GM12891 (cell line): ENCODE measurements at places on chromosomes 16 and 17.

- no peak for DNase-seq
These were observed 42.5 kb downstream of the ARHGAP17 start for GRCh38 chr16:24972608-24973220.

DNA sequence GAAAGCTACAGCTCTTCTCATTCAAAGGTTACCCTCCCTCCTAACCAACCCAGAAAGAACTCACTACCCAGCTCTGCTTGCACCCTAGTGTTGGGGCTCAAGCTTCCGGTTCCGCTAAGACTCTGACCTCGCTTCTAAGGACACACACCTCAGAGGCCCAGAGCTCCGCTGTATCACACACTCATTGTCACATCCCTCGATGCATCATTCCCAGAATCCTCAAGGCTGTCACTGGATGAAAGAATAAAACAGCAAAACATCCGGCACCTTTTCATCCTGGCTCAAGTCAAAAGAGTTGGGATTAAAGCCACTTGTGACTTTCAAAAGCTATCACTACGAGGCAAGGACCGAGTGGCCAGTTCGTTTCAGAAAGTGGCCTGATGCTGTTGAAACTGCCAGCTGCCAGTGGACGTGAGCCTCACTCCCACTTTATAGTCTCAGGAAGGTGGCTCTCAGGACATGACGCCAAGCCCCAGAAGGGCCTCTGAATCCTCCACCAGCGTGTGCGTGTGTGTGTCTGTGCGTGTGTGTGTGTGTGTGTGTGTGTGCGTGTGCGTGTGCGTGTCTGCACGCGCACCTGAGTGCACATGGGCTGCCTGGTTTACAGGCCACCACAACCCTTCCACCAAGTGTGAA, 29.0 kb downstream of the ZFHX3 start:
- no peak for DNase-seq

DNA sequence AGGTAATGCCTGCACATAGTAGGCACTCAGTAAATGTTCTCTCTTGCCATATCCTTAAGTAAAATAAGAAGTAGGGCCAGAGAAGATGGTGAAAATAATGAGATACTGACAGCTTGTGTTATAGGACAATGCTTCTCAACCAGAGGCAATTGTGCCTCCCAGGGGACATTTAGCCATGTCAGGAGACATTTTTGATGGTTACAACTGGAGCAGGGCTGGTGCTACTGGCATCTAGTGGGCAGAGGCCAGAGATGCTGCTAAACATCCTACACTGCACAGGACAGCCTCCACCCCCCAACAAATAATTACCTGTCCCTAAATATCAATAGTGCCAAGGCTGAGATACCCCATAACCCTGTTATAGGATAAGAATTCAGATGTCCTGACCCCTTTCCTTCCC, 1.7 kb downstream of the RAD51D start:
- DNase-seq: no peak

- no peak for DNase-seq
These were observed 29.0 kb downstream of the RBBP6 start for GRCh38 chr16:24568392-24568791.

DNA sequence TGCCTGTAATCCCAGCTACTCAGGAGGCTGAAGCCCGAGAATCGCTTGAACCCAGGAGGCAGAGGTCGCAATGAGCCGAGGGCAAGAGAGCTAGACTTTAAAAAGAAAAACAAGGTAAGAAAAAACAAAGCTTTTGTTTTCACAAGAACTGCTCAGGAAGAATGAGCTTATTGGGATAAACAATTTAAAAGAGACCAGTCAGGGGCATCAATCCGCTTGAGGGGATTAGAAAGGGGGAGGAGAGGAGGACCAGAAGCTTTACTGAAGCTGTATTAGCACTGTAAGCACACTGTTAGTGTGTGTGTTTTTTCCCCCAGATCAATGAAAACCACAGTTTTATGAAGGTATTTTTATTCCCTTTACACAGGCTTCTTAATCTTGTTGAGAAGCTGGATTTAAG, 8.8 kb downstream of the TMEM170A start:
- no peak for DNase-seq

DNA sequence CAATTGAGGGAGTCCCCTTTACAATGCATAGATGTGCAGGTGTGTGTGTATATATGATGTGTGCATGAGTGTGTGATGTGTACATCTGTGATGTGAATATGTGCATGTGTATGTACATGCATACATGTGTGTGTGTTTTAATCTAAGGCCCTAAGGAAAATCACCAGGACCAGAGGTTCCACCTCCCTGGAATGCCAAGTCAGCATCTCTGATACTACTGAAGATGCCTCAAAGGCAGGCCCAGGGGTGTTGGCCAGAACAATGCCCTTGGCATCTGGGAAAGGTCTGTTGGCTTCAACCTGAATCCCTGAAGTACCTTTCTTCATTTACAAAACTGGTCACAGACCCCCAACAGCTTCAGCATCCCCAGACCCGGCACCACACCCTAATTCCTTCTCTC, 129.5 kb downstream of the CDYL2 start:
- DNase-seq: no peak

GRCh38 chr17:68185820-68186219, 62.0 kb upstream of the AMZ2 start:
- DNase-seq: no peak

DNA sequence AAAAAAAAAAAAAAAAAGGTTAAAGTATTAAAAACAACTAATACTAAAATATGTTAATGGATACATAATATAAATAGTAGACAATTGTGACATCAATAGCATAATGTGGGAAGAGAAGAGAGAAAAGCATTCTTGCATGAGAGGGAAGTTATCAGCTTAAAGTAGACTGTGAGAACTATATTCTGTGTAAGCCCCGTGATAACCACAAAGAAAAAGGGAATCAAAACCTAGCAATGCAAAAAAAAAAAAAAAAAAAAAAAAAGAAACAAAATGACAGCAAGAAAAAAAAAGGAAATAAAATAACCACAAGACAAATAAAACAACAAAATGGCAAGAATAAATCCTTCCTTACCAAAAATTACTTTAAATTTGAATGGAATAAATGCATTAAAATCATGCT, 39.8 kb upstream of the MYLK3 start:
- no peak for DNase-seq

GRCh38 chr17:61786088-61786487, 77.2 kb downstream of the BRIP1 start:
- no peak for DNase-seq

DNA sequence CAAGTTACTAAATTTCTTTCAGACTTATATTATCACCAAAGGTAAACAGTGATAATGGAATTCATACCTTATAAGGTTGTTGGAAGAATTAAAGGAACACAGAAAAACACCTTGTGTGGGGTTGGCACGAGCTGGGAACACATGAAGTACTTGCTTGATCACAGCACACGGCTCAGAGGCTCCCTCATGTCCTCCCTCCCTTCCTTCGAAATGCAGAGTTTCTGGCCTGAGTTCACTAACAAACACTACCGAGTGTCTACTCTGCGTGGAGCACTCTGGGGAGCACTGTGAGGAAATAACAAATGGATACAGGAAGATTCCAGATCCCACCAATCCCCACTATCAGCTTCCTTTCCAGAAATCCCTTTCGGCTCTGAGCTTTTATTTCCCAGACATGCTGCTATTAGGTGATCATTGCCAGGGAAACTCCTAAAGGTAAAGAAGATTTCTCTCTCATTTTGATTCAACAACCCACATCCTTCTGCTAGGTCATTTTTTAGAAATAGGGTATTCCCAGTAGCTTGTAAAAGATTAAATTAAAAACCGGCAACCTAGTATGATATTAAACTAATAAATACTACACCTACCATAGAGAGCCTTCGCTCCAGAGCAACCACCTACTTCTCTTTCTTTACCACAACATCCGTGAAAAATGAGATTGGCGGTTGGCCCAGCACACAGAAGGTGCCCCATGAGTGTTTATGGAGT, 6.1 kb upstream of the HNF1B start:
- DNase-seq: no peak

GRCh38 chr17:78708510-78708973, 73.5 kb downstream of the CYTH1 start:
- DNase-seq: no peak

DNA sequence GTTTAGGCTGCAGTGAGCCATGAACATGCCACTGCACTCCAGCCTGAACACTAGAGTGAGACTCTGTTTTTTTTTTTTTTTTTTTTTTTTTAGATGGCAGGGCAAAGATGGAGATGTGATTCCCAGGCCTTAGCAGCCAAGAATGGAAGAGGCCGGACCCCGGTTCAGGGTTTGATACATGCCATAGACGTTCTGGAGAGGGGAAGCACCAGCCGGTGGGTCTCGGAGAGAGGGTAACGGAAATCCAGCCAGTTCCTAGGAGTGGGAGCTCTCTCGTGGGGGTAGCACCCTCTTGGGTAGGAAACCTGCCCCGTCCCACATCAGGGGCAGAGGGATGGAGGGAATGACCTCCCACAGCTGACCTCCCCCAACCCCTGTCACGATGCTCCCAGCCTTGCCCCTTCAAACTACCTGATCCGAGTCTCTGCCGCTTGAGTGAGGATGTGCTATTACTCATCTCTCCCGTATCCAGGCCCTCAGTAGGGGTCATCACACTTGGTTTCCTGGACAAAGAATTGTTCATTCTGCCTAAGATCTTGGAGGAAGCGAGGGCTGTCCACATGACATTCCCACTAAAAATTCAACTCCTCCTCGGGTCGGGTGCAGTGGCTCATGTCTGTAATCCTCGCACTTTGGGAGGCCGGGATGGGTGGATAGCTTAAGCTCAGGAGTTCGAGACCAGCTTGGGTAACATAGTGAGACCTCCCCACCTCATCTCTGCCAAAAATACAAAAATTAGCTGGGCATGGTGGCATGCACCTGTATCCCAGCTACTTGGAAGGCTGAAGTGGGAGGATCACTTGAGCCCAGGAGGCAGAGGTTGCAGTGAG, 47.3 kb downstream of the MIS12 start:
- no peak for DNase-seq

- no peak for DNase-seq
These were observed 16.6 kb downstream of the LDHD start for GRCh38 chr16:75099738-75100602.

GRCh38 chr17:61647047-61647446, 56.0 kb upstream of the NACA2 start:
- no peak for DNase-seq

DNA sequence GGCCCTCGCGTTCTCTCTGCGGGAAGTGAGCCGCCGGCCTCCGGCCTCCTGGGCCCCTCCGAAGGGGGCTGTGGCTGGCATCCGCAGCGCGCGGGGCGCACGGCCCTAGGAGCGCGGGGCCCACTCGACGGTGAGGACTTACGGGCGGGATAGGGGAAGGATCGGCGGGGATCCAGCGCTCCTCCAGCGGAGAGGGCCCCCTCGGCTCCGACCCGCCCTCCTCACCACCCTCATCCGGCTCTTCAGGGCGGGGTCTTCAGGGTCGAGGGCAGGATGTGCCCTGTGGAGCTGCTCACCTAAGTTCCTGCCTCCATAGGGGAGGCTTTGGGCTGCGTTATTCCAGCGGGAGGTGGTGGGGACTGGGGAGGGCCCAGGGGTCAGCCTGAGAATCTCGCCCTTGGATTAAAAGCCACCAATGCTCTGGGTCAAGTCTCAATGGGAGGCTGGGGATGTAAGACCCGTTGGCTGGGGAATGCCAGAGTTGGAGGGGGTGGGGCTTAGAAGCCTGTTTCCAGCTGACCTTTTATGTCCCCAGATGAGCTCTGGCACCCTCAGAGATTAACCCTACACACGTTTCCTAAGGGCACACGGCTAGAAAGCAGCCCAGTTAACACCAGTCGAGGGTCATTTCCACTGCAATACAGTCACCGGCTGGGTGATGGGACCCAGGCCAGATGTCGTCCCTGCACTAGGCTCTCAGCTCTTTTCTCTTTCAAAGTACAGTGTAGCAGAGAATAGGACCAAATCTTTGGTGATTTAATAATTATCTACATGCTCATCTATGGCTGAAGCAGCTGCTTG, 13.4 kb downstream of the TBX2 start:
- DNase-seq: no peak

- DNase-seq: no peak
These were observed 19.6 kb downstream of the DNAH17 start for GRCh38 chr17:78557598-78558039.

- DNase-seq: no peak
These were observed 208.5 kb downstream of the TMEM114 start for GRCh38 chr16:8381814-8382213.

- DNase-seq: no peak
These were observed 16.4 kb downstream of the GAA start for GRCh38 chr17:80117491-80118401.

- DNase-seq: no peak
These were observed 56.2 kb downstream of the ELAC2 start for GRCh38 chr17:12961655-12962054.

- DNase-seq: no peak
These were observed 96.5 kb downstream of the ANKRD11 start for GRCh38 chr16:89393738-89394406.

- DNase-seq: no peak
These were observed 129.8 kb downstream of the ZNF423 start for GRCh38 chr16:49726155-49726554.

GRCh38 chr17:61461586-61461966, 9.4 kb downstream of the TBX4 start:
- DNase-seq: no peak

GRCh38 chr16:24819462-24820040, 26.2 kb upstream of the SLC5A11 start:
- no peak for DNase-seq

- no peak for DNase-seq
These were observed 55.1 kb downstream of the ZNRF1 start for GRCh38 chr16:75053791-75054555.

- DNase-seq: no peak
These were observed 20.4 kb upstream of the TMEM98 start for GRCh38 chr17:32907583-32907982.

DNA sequence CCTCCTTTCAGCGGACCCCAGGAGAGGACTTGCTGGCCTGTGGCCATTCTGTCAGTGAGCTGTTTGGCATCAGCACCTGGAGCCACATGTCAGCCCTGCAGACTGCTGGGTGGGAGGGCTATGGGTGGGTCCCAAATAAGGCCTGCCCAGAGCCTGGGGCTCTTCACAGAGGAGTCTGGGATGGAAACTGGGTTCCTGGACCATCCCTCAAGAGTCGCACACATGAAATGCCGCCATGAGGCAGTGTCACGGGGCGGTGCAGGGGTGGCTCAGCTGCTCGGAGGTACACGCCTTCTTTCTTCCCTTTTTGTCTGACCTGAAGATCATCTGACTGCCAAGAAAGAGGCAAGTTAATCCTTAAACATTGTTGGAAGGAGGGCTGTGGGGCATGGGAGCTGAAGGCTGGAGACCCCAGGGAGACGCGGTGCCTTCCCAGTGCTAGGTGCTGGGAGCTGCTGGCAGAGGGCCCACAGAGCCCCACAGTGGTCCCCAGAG, 14.8 kb downstream of the MPRIP start:
- no peak for DNase-seq

DNA sequence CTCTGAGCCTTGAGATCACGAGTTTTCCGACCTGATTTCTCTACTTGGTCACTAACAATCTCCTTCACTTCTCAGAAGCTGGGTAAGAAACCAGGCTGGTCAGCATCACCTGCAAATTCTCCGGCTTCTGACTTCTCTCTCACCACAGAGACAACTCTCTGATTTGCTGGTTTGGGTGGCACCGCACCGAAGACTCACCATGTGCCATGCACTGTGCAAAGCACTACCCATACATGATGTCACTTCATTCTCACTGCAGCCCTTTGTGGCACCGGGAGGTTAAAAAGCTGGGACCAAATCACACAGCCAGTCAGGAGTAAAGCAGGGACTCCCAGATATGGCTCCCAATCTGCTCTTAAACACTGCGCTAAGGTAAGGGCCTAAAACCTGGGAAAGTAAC, 647 bp downstream of the VAC14 start:
- DNase-seq: no peak
